Cardiac septum (tissue), 1 donor: ENCODE measurements at places on chromosomes 4 and X. TPM values are rescaled to one million over a fixed set of nuclear protein-coding genes. Genes with fewer than 3 reads are reported as not detected.

Gene ARMCX1
- total RNA-seq, result 33.2 TPM

Gene KLHL4
- total RNA-seq, result 2.0 TPM

Gene VEGFC
- 15.0 TPM for total RNA-seq

GRCh38 chr4:109921384-109921808 lies 8.7 kb downstream of the EGF start:
- no peak for DNase-seq

GRCh38 chr4:138003248-138003647 lies 238.9 kb downstream of the SLC7A11 start:
- no peak for DNase-seq

DNA sequence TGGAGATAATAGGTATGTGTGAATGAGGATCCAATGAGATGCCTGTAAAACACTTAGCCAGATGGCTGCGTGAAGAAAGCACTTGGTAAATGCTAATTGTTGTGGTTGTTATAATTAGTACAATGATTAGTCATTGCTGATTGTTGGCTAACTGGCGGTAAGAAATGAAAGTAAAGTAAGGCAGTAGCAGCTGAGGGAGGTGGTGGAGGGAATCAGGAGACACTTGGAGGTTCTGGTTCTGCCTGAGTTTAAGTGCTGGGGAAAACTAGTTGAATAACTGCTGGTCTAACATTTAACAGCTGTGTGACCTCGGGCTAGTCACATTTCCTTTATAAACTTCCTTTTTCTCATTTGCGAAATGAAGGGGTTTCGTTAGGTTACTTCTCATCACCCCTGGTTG lies 30.9 kb downstream of the CD38 start:
- DNase-seq, result no peak

DNA sequence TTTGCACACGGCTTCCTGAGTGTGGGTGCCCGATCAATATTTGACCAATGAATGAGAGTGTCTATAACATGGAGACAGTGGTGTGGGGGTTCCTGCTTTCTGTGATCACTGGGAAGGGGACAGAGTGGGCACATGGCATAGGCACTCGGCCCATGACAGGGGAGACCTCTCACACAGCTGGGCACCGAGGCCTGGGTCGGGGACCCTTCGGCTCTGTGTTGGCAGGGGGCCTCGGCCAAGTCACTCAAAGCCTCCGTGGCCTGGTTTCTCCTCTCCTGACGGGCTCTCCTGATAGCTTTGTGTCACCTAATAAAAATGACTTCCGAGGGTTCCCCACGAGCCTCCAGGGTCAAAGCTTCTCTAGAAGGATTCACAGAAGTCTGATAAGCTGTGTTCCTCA lies 43.9 kb upstream of the PSAPL1 start:
- DNase-seq, result no peak

DNA sequence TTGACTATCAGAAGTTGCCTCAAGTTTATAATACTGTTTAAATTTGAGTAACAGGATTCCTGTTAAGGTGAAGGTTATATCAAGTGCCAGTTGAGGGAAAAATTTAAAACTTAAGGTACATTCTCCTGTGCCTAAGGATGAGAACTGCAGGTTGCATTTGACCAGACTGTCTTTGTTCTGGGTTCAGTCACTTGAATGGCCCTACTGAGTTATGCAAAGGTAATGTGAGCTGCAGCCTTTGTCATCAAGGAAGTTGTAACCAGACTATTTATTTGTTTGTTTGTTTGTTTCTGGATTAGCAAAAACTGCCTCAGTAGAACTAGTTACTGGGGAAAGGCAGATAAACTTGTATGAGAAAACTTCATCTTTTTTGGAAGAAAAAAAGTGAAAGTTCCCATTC lies 131.9 kb downstream of the ATOH1 start:
- DNase-seq, result no peak
